Activated B cell treated with CpG ODN at 0.5 μM for 24 hours (primary cell): ENCODE measurements at places on chromosomes 1 and 21. TPM values are rescaled to one million over a fixed set of nuclear protein-coding genes. Genes with fewer than 3 reads are reported as not detected.

SLC25A34 gene
- total RNA-seq = 3.8 and 5.8 TPM in 2 replicates

TMEM35B gene
- total RNA-seq = 16.7 and 20.0 TPM in 2 replicates

SHISAL2A gene
- total RNA-seq = 36.8 and 44.2 TPM in 2 replicates

USP16 gene
- 53.2 and 54.6 TPM in 2 replicates for total RNA-seq

ALDH4A1 gene
- total RNA-seq = 6.5 and 7.1 TPM in 2 replicates

TRIM17 gene
- total RNA-seq = not detected in 2 replicates

FAM72B gene
- 0.98 and 2.2 TPM in 2 replicates for total RNA-seq

BCAN gene
- total RNA-seq = 0.27 and 0.51 TPM in 2 replicates

KLHL17 gene
- total RNA-seq = 15.1 and 16.4 TPM in 2 replicates

SPATA21 gene
- not detected in 2 replicates for total RNA-seq

CDA gene
- total RNA-seq = not detected in 2 replicates

RHCE gene
- total RNA-seq = not detected in 2 replicates

INKA2 gene
- total RNA-seq = 1.3 and 2.1 TPM in 2 replicates

NTRK1 gene
- total RNA-seq = 0.11 TPM in 1 of 2 replicates, not detected in the other

ZNF683 gene
- not detected in 2 replicates for total RNA-seq

IGSF9 gene
- not detected in 2 replicates for total RNA-seq

ESRRG gene
- total RNA-seq = not detected in 2 replicates

CD5L gene
- 0.20 TPM in 1 of 2 replicates, not detected in the other for total RNA-seq

EFNA3 gene
- 1.2 and 1.7 TPM in 2 replicates for total RNA-seq

DPT gene
- total RNA-seq = not detected in 2 replicates

STUM gene
- 0.33 and 0.34 TPM in 2 replicates for total RNA-seq

AP4B1 gene
- total RNA-seq = 48.5 and 69.9 TPM in 2 replicates

GABPA gene
- 31.3 and 34.6 TPM in 2 replicates for total RNA-seq

AMIGO1 gene
- 0.42 and 0.53 TPM in 2 replicates for total RNA-seq

NBPF12 gene
- total RNA-seq = 21.4 and 25.7 TPM in 2 replicates

SLC35F3 gene
- total RNA-seq = not detected in 2 replicates

TGFB2 gene
- total RNA-seq = 0.37 and 1.6 TPM in 2 replicates

SLC44A5 gene
- total RNA-seq = 0.59 and 0.69 TPM in 2 replicates
